ENCODE measurements at places on chromosomes 16 and 17.

DNA sequence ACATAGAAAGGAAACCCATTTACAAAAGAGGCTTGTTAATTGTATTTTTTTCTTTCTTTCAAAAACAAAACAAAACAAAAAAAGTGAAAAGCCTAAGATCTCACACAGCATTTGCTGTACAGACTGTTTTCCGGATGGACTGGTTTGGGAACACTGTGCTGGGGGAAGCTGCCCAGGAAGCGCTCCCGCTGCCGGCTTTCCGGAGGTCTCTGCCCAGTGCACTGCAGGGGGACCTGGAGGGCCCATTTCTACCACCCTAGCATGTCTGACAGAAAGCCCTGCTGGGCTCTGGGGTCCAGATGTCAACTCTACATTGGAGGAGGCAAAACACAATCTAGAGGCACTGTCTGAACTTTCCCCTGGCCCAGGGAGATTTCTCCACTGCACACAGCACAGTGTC lies 26.3 kb upstream of the CLEC18B start:
- no peak for DNase-seq

DNA sequence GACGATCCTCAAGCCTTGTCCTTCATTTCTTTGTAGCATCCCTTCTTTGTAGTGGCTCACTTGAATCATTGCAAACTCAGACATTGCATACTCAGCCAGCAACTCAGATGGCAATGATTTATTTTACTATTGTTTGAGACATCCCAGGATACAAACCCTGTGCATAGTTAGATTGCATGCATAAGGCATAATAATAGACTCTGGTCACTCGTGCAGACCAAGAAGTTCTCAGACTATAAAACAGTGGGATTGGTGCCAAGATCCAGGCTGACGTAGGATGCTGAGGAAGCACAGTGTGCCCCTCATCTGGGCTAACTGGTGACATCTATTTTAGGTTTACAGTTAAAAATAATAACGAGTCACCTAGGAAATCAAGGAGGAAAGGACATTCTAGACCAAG lies 142.3 kb downstream of the PMP22 start:
- no peak for DNase-seq

DNA sequence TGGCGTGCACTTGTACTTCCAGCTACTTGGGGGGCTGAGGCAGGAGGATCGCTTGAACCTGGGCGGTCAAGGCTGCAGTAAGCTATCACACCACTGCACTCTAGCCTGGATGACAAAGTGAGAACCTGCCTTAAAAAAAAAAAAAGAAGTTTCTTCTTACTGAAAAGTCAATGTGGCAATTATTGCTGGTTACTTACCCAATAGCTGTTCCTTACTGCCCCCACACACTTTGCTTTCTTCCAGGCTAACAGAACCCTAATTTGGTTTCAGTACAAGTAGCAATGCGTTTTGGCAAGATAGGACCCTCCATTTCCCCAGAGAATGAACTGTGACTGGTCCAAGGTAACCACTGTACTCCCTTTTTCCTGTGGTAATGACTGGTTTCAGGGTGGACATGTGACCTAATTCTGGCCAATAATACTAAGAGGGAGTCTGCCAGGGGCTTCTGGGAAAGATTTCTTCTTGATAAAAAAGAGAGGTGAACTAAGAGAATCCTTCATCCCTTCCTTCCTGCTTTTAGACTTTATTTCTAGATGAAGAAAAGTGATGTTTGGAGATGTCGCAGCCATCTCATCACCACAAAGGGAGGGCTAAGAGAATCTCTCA lies 58.8 kb upstream of the MSI2 start:
- no peak for DNase-seq

- no peak for DNase-seq
These were observed 71.9 kb downstream of the AXIN2 start for GRCh38 chr17:65489413-65490155.

- no peak for DNase-seq
These were observed 32.3 kb downstream of the SCNN1G start for GRCh38 chr16:23214796-23215195.

DNA sequence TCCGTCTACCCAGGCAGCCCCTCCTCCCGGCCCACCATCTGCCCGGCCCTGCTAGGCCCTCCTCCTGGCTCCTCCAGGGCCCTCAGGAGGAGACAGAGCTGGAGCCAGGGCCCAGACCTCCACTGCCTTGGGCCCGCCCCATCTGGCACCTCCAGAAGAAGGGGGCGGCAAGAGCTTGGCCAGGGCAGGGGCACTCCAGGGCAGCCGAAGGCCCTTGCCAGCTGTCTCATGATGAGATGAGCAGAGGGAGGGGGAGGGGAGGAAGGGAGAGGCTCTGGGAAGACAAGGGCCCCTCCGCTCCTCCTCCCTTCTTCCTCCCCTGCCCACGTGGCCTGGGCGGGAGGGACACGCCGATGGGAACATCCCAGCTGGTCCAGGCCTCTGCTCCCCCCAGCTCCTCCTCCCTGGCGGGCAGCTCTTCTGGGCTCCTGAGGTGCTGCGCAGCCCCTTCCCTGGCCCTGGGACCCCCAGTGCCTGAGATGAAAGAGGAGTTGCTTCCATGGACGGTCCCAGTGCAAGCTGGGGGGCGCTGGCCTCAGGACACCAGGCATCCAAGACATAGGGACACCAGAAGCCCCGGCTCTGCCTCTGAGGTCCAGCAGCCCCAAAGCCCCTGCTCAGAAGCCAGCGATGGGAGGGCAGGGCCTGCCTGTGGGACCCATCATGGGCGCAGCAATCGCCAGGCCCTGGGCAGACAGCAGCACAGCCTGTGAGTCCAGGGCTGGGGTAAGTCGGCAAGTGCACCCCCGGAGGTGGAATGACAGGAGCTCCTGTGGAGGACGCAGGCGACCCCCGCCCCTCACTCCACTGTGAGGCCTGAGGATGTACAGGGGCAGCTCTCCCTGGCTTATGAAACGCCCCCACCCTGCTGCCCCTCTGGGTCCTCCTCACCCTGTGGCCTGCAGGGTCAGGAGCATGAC lies 23.6 kb upstream of the ENPP7 start:
- no peak for DNase-seq

DNA sequence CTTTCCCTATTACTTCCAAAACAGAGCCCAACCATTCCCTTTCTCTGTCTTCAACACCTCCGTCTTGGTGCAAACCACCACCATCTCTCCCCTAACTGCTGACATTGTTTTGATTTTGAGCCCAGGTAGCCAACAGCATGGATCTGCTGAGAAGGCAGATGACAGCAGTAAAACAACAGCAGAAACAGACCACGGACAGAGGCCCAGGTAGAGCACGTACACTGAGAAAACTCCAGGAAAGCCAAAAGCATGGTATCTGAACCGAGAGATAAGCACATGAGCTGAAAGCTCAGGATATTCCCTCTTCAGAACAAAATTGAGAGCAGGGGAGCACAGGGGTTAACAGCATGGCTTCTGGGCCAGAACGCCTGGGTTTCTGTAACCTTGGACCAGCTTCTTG lies 18.9 kb upstream of the MAP3K14 start:
- no peak for DNase-seq

DNA sequence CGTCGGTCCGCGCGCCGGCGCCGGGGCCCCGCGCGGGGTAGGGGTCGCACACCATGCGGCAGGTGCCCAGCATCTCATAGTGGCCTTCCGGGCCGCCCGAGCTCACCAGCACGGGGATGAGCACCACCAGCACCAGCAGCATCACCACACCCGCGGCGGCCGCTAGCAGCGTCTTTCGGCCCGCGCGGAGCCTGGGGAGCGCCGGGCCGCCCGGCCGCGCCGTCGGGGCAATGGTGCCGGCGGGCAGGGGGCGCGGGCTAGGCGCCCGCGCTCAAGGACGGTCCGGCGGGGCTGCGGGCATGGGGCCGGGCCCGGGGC lies 237 bp downstream of the C1QL1 start:
- no peak for DNase-seq
